LHCN-M2 (cell line): ENCODE measurements at places on chromosomes 4 and X. TPM values are rescaled to one million over a fixed set of nuclear protein-coding genes. Genes with fewer than 3 reads are reported as not detected.

The GYG2 gene
- total RNA-seq, result 2.4 and 3.1 TPM in 2 replicates

The SLC10A7 gene
- total RNA-seq, result 3.8 and 6.3 TPM in 2 replicates

DNA sequence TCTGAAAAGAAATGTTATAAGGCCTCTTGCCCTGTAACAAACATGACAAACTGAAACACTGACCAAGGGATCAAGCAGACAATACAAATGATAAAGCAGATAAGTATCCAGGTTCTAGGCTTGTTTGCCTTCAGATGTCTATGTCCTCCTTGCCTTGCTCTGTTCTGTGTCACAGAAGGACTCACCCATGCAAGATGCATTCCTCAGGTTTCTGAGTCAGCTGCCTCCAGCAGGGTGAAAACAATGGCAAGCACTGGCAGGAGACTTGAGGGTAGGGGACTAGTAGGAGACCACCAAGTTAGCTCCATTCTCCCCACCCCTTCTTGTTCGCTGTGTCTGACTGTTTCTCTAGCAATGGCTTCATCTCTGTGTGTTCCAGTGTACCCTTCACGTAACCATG is 76.6 kb upstream of the CXXC4 start:
- DNase-seq, result no peak

- DNase-seq, result no peak
Measured at GRCh38 chr4:183621875-183622274, 37.1 kb downstream of the RWDD4 start.

- no peak for DNase-seq
Measured at GRCh38 chr4:8205241-8205707, 6.2 kb downstream of the SH3TC1 start.

The NUDT10 gene
- total RNA-seq, result 1.1 and 1.2 TPM in 2 replicates

The HEPH gene
- total RNA-seq, result 32.3 and 33.6 TPM in 2 replicates

GRCh38 chrX:38807873-38808272 is 6.6 kb downstream of the MID1IP1 start:
- no peak for DNase-seq

DNA sequence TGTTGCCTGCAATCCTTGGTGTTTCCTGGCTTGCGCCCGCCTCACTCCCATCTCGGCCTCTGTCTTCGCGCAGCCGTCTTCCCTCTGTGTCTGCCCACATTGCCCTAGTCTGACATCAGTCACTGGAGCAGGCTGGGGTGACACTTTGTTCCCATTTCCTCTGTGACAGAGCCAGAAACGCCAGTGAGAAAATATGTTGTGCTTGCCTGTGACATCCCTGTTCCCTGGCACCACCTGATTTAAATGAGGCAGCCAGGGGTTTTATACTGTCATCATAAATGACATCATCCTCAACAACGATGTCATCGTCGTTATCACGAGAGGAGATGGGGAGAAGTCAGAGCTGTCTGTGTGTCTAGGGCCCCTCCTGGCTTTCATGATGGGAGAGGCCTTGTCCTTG is 29.1 kb downstream of the ZNF185 start:
- no peak for DNase-seq

GRCh38 chrX:7214251-7214650 is 66.3 kb upstream of the PUDP start:
- no peak for DNase-seq

- peak; percentile 36 for DNase-seq
Measured at GRCh38 chr4:48813964-48814363, 16.9 kb upstream of the OCIAD1 start.

DNA sequence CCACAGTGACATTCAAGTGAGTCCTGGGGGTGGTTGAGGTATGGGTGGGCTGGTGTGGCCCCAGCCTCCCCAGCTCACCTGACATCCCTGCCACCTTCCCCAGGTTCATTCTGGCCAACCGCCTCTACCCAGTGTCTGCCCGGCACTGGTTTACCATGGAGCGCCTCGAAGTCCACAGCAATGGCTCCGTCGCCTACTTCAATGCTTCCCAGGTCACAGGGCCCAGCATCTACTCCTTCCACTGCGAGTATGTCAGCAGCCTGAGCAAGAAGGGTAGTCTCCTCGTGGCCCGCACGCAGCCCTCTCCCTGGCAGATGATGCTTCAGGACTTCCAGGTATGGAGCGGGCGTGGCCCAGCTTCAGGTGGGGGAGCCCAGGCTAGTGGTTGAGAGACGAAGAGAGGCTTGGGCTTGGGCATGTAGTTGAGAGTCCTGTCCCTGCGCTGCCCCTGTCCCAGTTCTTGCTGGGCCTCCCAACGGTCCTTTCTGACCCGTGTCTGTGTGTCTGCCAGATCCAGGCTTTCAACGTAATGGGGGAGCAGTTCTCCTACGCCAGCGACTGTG is 1.7 kb upstream of the GDI1 start:
- DNase-seq, result no peak

DNA sequence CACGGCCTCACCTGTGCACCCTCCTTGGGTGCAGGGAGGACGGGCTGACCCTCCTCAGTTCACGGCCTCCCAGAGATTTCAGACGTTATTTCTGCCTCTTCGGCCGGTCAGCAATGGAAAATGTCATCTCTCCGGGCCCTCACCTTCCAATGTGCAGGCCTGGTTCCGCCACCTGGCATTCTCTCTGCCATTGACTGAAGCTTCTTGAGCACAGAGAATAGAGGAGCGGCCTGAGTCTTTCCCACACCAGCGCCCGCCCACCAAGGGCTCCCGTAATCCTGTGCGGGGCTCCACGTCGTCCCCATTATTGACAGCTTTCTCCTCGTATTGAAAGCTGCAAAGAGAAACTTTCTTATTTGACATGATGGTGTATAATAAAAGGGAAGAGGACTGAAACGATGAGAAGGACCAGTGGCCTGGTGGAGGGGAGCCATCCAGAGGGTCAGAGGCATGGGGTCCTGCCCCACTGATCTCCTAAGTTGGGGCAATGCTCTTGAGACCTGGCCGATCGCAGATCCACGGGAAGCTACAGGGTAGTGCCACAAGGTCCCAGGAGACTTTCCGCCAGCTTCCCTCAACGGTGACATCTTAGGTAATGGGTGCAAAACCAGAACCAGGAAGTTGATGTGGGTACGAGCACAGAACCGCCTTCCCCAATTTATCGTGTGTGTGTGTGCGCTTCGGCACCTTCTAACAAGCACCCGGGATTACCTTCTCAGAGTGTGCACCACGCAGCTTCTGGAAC is 20.6 kb downstream of the HTRA3 start:
- DNase-seq, result no peak

DNA sequence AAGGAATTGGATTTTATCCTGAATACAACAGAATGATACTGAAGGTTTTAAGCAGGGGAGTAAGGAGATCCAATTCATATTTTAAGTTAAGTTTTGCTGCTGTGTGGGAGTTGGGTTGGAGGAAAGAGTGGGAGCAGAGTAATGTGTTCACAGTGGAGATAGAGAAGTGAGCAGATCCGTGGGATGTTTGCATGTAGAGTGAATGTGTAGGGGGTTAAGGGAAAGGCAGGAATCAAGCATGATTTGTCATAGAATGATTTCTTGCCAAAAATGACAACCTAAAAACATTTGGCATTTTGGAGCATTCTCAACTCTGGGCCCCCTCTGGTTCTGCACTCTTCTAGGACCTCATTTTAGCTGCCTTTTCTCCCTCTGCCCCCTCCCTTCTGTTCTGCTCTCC is 76.6 kb downstream of the ARHGAP10 start:
- no peak for DNase-seq

DNA sequence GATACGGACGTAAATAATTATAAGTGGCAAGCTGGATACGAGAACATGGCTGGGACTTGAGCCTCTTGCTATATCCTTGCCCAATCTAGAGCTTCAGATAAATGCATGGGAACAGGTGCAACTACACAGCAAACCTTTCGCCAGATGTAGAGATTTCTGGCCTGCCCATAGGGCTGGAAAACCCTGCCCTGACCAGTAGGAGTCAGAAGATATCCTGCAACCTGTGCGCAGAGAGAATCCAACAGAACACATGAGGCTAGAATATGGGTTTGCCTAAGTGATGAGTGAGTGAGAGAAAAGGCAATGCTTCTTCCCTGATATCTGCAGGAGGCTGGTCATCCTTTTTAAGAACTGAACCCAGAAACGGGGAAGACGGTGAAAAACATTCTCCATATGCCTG is 805.3 kb upstream of the TENM3 start:
- DNase-seq, result no peak

- no peak for DNase-seq
Measured at GRCh38 chr4:131547506-131547981, 1601.5 kb upstream of the PCDH10 start.

DNA sequence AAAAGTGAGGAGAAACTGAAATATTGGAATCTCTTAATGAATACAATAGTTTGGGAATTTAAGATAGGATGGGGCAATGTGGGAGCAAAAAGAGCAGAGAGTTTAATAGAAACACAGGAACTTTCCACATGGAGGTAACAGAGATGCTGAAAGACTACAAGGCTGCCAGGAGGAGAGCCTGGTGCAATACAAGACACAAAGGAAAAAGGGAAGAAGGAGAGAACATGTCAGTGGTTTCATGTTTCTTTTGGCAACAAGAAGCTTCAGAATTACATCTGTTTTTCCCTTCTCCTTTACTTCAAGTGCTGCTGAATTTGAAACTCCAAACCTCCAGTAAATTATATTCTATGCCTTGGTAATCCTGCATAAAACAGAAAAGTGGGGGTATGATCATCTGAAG is 474.3 kb downstream of the FAT4 start:
- DNase-seq, result peak; percentile 10
